ENCODE measurements at places on chromosomes 4 and X.

- no peak for DNase-seq
Observed at GRCh38 chrX:102840871-102841705, 96.0 kb upstream of the RAB40AL start.

GRCh38 chr4:26402458-26402857 is 81.6 kb downstream of the RBPJ start:
- no peak for DNase-seq

DNA sequence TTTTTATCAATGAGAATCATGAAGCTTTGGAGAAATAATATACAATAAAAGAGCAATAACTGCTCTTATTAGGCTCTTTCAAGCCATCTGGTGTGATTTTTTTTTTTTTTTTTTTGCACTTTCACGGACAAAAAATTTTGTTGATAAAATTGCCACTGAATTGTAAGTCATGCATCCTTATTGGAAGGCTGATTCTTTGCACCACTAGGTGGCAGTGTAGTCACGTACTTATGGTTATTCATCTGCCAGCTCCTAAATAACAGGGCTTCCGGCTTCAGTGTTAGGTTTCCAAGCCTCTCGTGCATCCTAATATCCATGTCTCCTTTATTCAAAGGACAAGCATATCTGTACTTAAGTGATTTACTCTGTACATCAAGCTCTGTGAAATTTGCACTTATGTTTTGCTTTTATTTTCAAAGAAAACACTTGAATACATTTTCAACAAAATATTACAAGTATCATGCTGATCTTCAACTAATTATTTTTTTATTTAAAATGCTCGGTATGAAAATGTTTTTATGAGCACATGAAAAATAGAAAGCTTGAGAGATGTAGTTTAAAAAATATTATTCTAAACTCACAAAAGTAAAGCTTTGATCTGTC is 1578.3 kb upstream of the TENM3 start:
- DNase-seq, result peak; percentile 6

- no peak for DNase-seq
Observed at GRCh38 chrX:46759645-46759974, 692 bp upstream of the SLC9A7 start.

- DNase-seq, result no peak
Observed at GRCh38 chrX:7242613-7243012, 94.7 kb upstream of the PUDP start.

- no peak for DNase-seq
Observed at GRCh38 chrX:33909836-33910235, 222.3 kb downstream of the FAM47A start.

GRCh38 chr4:89509708-89510281 is 202.2 kb upstream of the GPRIN3 start:
- no peak for DNase-seq

GRCh38 chrX:117335209-117335608 is 781.4 kb downstream of the KLHL13 start:
- no peak for DNase-seq

- no peak for DNase-seq
Observed at GRCh38 chrX:24480400-24480865, 15.3 kb downstream of the PDK3 start.

DNA sequence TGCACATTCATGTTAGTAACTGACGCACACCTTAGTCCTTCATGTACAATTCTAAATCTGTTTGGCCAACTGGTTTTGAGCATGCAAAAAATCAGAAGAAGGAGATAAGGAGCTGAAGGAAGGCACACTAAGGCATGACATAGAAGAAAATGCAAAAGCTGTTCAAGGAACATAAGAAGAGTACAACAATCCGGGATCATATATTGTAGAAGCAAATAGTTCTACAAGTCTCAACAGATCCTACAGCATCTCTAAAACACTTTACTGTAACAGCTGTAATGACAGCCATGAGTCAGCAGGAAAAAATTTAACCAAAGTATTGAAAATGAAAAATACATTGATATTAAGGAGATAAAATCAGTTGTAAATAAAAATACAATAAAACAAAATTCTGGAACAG is 57.7 kb downstream of the KLHL13 start:
- DNase-seq, result no peak

- DNase-seq, result no peak
Observed at GRCh38 chr4:165426823-165427222, 48.0 kb downstream of the CPE start.

DNA sequence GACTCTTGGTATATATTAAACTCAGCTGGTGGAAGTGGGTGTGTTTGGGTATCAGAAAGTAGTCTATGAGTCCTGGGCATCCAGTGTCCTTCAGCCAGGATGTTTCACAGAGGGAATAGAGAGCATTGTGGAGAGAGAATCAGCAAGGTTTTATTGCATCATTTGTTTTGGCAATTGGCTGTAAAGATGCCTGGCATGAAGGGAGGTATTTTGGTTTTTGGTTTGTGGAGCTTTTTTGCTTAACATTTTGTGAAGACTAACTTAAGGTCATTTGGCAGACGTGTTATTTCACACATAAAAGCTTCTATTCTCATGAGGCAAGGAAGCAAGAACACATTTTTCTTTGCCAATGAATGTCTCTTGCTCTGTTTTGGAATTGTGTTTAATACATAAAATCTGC is 71.1 kb downstream of the DCLK2 start:
- DNase-seq, result no peak

- DNase-seq, result no peak
Observed at GRCh38 chr4:115113506-115114106, at the start of gene NDST4. Gene NDST4 (minus strand): TSS chr4:115113620. CDS start chr4:115077036, 36,584 bp downstream.

DNA sequence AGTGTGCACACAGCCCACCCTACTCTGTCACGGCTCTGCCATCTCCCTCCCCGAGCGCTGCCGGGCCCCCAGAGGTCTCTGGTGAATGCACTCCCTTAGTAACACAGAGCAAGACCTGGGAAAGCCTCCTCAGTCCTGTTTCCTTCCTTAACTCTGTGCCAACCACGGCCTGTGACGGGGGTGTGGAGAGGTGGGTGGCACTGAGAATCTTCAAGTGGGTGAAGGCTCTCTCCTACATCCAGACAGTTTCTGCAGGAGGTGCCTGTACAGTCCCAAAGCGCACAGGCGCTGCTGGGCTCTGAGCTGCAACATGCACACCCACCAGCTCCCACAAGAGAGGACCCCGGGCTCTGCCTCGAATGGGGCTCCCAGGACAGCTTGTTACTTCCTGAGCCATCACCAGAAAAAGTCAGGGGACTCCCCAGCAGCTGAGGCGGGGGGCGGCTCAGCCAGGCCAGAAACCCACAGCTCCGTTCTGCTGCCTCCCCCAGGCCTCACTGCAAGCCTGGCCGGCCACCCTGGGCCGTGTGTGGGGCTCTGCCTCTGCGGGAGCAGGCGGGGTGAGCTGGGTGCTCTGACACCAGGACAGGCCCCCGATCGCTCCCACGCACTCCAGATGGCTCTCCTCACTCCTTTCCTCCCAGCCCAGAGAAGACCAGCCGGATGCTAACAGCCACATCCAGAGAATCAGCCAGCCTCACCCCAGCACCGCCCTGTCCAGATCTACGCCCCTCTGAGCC is 29.7 kb downstream of the FAM53A start:
- DNase-seq, result no peak

DNA sequence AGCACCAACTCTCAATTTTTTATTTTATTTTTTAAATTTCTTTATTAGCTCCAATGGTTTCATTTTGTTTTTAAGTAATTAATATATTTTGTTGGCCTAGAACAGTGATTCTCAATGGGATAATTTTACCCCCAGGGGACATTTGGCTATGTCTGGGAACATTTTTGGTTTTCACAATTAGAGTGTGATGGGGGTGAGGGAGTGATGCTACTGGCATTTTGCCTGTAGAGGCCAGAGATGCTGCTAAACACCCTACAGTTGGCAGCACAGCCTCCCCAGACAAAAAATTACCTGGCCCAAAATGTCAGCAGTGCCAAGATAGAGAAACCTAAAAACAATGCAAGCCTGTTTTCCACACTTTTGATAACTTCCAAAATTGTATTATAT is 64.6 kb downstream of the HHIP start:
- DNase-seq, result no peak

DNA sequence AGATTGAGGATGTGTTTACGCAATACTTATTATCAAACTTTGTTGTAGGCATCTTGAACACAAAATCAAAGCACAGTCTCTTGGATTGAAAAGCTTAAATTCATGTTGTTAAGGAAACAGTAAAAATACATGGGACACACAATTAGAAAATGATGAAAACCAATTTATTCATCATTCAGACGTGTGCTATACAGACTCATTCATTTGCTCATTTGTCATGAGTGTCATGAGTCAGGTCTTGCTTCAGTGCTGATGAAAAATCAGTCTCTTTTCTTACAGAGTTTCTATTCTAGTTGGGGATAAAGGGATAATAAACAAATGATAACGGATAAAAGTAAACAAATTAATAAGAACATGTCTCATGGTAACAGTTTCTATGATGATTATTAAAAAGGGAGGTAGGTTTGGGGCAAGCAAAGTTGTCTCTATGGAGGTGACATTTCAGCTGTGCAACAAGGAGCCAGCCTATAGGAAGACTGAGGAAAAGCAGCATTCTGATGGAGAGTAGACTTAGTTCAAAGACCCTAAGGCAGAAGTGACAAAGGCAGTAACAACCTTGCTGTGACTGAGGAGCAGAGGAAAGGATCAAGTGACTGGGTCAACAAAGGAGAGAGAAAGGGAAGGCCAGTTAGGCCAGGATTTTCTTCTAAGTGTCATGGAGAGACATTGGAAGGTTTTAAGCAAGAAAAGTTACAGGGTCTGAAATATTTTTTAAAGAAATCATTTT is 224.0 kb upstream of the HHIP start:
- DNase-seq, result no peak

- DNase-seq, result no peak
Observed at GRCh38 chr4:122921971-122922876, at the start of gene NUDT6. Gene NUDT6 (minus strand): TSS chr4:122922597. CDS start chr4:122922572, 25 bp downstream.

GRCh38 chr4:27592738-27593137 is 732.1 kb downstream of the STIM2 start:
- DNase-seq, result no peak

DNA sequence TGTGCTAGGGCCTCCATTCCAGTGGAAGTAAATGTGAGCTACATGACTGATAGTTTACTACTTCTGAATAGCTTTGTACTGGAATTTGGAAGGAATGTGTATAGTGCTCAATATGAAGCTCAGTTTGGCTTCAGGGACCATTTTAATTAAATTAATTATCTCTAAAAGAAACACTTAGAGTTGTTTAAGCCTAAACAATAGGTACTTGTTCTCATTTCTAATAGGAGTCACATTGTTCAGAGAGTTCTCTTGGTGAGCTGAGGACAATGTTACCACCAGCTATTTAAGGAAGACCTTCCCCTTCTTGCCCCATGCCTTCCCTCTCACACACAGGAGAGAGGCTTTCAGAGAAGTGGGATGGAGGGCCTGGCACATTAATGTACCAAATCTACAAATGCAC is 78.3 kb downstream of the CHIC2 start:
- no peak for DNase-seq

GRCh38 chrX:121146059-121146628 is 98.7 kb downstream of the GLUD2 start:
- DNase-seq, result no peak

DNA sequence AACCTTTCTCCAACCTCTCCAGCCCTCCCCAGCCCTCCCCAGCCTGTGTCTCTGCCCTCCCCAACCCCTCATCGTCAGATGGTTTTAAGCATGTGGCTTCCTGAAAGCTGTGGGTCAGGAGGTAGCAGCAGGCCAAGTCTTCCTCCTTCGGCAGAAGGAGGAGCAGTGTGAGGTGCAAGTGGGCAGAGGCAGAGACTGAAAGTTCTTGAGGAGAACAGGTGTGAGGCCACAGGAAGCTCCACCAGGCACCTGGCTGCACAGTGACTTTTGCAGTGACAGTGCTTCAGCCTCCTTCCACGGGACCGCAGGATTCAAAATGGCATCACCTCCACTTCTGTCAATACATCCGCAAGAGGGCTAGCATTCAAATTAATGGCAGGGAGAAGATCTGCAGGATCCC is 203.9 kb upstream of the LEF1 start:
- DNase-seq, result no peak

- DNase-seq, result no peak
Observed at GRCh38 chr4:90769251-90769650, 642.1 kb downstream of the CCSER1 start.

- no peak for DNase-seq
Observed at GRCh38 chr4:189828081-189828697, 112.5 kb upstream of the FRG1 start.

DNA sequence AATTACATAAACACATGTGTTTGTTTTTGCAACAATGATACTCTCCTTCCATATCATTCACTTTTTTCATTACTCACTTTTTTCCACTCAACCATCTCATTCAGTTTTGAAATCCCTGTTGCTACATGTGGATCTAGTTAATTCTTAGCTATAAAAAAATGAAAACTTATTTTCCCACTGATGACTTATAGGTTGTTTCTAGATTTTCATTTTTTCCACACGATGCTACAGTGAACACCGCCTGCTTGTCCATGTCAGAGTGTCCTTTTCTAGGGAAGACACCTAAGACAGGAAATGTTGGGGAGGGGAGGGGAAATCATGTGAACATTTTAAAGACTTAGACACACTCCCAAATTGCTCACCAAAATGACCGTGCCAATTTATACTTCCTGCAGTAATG is 70.2 kb downstream of the SUPT20HL2 start:
- no peak for DNase-seq

DNA sequence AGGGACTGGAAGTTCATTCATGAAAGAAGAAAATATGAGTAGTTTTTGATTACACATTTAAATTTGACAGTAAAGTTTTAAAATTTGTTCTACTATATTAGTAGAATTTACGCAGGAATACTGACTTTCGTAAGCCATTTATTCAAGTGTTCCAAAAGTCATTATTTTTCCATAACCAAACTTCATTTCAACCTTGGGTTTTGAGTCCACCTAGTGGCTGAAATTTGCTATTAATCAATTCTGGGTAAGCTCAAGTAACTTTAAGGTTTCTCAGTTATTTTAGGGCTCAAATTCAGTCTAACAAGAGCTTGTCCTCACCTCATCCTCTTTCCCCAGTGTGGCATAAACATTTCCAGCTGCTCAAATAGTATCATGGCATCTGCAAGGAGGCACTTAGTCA is 175.4 kb downstream of the SH3BGRL start:
- DNase-seq, result no peak

DNA sequence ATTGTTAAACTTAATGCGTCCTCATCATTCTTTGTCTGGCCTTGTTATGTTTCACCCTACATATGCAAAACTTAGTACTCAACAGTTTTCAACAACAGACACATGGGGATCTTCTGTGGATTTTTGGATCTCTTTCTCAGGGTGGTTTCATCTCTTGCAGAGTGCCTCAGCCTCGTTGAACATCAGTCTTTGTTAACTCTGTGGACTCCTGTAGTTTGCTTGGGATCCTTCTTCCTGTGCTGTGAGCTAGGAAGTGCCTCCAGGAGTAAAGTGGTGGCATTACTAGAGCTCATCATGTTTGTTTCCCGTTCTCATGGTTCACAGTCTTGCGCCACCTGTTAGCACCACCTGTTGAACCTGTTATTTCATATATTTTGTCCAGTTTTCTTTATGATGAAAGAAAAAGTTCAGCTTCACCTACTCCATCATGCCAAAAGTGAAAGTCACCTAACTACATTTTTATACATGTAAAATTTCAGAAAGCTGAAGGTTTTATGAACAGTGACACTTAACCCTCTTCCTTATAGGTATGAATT is 27.5 kb upstream of the NDUFC1 start:
- DNase-seq, result no peak

GRCh38 chr4:174828845-174829701 is at the start of gene GLRA3:
Gene GLRA3 (minus strand): TSS chr4:174829247. CDS start chr4:174828811, 436 bp downstream.
- DNase-seq, result no peak

GRCh38 chr4:815464-816146 is 10.3 kb downstream of the CPLX1 start:
- no peak for DNase-seq

GRCh38 chrX:26922278-26922677 is 540.9 kb downstream of the PPP4R3C start:
- no peak for DNase-seq
